ENCODE measurements at places on chromosomes 5 and 9.

GRCh38 chr5:83956386-83956785, 235.7 kb upstream of the HAPLN1 start:
- no peak for DNase-seq

GRCh38 chr9:74078647-74079046, 418.5 kb upstream of the RORB start:
- peak; percentile 89 for DNase-seq

GRCh38 chr9:86600977-86601376, 246.8 kb upstream of the TUT7 start:
- no peak for DNase-seq

- DNase-seq = no peak
Measured at GRCh38 chr9:137455359-137455991, 3.7 kb downstream of the NSMF start.

GRCh38 chr5:93069276-93069675, 511.7 kb downstream of the NR2F1-AS1 start:
- no peak for DNase-seq

DNA sequence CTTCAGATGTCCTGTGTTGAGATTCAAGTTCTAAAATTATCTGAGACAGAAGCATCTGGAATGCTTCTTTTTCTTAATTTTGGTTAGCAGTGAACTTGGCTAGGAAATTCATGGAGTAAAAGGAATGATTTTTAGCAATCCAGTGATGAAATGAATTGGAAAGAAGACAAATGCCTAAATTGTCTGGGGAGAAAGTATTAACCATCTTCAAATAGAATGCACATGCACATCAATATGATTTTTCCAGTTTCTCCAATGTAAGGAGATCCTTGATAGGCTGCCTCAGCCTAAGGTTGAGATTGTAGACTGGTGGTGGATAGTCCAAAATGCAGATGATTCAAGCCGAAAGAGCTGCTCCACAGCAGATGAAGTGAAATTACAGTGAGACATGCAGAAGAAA, 106.7 kb downstream of the PCSK5 start:
- DNase-seq = no peak

DNA sequence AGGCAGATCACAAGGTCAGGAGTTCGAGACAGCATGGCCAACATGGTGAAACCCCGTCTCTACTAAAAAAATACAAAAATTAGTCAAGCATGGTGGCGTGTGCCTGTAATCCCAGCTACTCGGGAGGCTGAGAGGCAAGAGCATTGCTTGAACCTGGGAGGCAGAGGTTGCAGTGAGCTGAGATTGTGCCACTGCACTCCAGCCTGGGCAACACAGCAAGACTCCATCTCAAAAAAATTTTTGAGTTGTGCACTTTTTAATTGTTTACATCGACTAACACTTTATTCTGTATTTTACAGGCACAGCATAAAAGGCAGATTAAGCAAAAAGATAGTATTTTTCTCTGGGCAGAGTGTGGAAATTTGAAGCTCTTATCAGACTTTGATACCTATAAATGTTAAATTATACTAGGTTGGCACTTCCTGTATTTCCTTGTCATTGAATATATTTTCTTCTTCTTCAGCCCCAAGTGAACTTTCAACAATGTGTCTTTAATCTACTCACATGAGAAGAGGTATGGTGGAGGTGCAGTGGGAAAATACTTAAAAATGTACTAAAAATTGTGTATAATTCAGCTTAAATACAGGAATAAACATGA, 180.6 kb upstream of the ELL2 start:
- no peak for DNase-seq

DNA sequence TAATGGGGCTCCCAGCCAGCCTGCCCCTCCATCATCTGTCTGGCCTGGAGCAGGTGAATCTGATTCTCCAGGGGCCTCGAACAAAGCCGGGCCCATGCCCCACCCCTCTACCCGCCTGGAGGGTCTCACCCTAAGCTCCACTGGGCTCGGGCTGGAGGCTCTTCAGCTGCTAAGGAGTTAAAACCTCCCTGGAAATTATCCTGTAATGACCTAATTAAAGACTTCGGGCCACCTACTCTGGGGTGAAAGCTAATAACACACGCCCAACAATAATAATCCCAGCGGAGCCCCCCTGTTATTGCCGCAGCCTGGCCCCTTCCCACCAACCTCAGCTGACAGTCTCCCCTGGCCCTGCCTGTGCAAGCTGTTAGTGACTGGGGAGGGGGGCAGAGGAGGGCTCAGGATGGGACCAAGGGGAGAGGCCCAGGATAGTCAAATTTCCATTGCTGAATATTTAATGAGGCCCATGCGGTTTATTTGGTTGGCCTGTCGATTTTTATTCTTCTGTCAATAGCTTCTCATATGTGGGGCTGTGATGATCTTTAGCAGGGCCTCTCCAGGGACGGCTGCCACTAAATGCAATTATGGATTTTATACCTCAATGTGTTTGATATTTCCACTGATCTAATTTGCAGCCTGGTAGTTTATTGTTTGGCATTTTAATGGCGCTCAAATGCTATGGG, 25.7 kb downstream of the LMX1B start:
- no peak for DNase-seq
